ENCODE measurements at places on chromosomes 7 and 10.

- no peak for DNase-seq
Measured at GRCh38 chr10:132407846-132408278, 10.9 kb downstream of the PWWP2B start.

- no peak for DNase-seq
Measured at GRCh38 chr10:114245121-114245791, 6.2 kb downstream of the VWA2 start.

- peak; percentile 19 for DNase-seq
Measured at GRCh38 chr10:55500931-55501559, 700.0 kb upstream of the PCDH15 start.

DNA sequence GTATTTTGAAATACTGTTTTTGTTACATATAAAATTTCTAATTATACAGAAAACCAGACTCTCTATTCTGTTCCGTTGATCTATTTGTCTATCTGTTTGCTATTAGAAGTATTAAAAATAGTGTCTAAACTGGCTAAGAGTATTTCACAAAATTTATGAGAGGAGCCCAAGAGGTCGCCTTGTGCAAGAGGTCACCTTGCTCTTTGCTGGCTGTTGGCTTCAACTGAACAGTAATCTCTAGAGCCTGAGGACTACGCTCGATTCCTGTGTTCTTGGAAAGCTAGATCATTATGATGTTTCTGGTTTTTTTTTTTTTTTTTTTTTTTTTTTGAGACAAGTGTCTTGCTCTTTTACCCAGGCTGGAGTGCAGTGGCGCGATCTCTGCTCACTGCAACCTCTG lies 428.6 kb downstream of the LRMDA start:
- DNase-seq: no peak

- DNase-seq: no peak
Measured at GRCh38 chr7:103011650-103012049, 62.9 kb downstream of the FBXL13 start.

DNA sequence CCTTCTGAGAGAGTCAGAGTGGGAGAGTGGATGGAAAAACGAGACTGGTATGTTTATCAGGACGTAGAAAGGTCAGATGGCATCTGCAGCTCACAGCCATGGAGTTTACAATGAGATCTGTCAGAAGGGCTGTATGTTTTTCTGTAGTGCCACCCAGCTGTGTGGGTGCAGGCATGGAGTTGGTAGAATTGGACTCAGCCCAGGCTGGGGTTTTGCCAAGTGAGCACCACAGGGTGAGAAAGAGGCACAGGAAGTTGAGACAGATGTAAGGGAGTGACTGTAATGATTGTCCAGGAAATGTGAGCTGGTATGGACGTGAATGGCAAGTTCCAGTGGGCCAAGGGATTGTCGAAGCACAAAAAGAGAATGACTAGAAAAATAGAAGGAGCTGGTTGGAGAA lies 9.1 kb upstream of the ZYX start:
- no peak for DNase-seq

- no peak for DNase-seq
Measured at GRCh38 chr7:151717918-151718317, 159.0 kb downstream of the PRKAG2 start.

- no peak for DNase-seq
Measured at GRCh38 chr7:3057066-3057420, 13.4 kb upstream of the CARD11 start.

DNA sequence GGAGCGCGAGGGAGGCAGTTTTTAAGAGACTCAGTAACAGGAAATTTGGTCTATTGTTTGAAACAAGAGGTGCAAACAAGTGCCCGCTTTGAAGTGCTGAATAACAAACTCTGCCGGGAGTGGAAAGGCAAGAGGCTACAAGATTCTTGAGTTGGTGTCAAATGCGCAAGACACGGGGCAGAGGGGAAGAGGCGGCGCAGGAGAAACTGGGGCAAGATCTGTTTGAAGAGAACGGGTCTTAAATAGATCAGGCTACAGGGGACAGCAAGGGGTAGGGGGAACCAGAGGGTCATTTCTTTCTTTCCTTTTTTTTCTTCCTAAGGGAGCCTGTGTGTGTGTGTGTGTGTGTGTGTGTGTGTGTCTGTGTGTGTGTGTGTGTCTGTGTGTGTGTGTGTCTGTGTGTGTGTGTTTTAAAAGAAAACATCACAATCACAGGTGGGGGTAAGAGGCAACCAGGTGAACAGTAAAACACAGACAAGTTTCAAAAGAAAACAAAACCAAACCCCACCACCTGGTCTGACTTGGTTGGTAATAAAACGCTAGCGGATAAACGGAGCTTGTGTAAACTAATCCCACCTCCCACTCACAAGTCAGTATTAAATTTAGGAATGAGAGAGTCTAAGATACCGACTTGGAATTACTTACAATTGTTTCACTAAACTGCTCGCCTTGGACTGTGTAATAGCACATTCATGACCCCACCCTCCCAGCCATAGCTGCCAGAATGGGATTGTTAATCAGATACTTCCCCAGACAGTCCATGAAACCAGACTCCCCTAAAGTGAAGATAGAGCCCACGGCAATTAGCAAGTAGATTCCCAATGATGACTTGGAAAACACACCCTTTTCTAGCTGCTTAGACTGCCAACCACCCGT lies 13.1 kb upstream of the CUX1 start:
- DNase-seq: no peak

DNA sequence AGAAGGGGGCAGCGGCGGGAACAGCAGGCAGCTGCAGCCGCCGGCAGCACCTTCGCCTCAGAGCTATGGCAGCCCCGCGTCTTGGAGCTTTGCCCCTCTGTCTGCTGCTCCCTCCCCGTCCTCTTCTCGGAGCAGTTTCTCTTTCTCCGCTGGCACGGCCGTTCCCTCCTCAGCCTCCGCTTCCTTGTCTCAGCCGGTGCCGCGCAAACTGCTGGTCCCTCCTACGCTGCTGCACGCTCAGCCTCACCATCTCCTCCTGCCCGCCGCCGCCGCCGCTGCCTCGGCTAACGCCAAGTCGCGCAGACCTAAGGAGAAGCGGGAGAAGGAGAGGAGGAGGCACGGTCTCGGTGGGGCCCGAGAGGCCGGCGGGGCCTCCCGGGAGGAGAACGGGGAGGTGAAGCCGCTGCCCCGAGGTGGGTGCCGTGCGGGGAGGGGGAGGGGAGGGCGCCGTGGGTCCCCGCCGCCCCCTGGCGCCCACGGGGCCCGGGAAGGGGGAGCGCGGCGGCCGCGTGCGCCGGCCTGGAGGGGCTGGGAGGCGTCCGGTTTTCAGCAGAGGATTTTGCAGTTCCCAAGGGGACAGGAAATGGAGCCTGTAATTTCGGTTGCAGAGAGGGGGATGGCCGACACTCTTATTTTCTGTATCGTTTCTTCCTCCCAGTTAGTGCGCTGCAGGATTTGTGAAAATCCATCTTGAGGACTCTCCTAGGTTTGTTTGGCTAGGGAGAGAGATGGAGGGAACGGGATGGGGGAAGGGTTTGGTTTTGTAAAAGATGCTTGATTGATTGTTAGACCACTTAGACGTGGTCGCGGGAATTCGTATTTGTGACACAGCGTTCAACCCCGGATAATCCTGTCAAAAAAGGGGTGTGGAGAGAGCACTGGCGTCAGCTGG lies 630 bp downstream of the RSBN1L start:
- DNase-seq: peak; percentile 55

DNA sequence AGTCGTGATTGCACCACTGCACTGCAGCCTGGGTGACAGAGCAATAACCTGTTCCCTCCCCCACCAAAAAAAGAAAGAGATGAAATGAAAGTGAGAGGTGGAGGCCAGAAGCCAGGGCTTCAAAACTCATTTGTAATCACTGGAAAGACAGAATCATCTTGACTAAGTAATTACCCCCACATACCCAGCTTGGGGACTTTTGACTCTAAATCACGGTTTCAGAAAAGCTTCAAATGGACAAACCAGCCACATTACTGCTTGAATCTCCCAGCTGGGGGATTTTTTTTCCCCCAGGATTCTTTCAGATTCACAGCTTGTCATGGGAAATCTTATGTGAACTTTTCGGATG lies 361.0 kb downstream of the FRMD4A start:
- no peak for DNase-seq

DNA sequence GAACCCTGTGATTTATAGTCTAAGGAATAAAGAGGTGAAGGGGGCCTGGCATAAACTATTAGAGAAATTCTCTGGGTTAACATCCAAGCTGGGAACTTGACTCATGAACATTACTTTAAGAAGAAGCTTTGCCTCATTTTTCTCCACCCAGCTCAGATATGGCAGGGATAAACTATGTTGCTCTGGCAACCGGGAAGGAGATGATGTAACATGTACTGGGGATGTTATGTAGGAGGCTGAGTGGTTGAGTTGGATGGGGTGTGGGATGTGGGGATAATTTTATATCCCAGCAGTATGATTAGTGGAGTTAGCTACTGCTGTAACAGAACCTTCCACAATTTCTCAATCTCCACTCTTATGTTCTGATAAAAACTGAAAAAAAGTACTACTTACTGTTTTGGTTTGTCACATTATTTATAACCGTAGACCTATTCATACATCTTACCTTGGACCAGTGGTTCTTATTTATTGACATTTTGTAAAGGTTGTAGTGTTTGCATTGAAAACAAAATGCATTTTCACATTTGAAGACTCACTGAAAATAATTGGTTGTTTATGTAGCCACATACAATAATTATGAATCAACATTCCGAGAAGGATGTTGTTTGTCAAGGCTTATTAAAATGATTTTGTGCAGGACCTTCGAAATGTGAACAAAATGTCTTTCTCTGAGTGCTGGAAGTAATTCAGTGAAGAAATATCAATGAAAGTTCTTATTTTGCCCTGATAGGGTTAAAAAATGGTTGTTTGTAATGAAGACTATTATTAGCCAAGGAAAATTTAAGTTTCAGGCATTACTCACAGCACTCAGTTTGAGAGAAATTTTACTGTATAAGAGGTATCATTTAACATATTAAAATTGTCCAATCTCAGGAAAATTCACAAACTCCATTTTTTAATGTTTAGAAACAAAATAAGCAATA lies 1.3 kb downstream of the OR2F2 start:
- peak; percentile 63 for DNase-seq

DNA sequence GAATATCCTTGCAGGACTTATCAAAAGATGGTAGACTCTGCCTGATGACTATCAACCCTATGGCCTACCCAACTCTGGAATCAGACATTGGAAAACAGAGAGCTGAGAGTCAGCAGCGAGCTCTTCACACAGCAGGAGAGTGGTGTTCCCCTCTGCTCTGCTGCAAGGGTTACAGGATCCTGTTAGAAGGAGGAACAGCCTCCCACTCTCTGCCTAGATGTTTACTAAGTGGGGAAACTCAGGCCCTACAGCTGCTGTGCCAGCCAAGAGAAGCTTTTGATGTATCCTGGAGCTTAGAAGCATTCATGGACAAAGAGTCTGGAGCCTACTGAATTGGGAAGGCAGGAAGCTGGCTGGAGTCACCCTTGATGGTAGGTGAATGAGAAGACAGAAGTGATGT lies 104.6 kb downstream of the ABLIM1 start:
- no peak for DNase-seq

DNA sequence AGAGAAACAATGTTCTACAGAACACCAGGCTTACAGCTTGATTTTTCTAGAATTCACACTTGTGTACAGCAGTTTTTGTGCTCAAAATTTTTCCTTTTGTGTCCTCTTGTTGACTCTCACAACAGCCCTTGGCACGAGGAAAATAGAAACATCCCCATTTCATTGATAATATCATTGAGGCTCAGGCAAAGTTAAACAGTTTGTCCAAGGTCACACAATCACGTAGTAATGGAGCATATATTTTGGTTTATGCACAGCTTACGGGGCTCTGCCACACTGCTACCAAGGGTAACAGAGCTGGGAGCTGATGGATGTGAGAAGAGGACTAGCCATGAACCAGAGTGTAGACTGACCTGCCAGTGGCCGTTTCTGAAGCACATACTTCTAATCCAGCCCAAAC lies 292.0 kb downstream of the FZD1 start:
- no peak for DNase-seq

DNA sequence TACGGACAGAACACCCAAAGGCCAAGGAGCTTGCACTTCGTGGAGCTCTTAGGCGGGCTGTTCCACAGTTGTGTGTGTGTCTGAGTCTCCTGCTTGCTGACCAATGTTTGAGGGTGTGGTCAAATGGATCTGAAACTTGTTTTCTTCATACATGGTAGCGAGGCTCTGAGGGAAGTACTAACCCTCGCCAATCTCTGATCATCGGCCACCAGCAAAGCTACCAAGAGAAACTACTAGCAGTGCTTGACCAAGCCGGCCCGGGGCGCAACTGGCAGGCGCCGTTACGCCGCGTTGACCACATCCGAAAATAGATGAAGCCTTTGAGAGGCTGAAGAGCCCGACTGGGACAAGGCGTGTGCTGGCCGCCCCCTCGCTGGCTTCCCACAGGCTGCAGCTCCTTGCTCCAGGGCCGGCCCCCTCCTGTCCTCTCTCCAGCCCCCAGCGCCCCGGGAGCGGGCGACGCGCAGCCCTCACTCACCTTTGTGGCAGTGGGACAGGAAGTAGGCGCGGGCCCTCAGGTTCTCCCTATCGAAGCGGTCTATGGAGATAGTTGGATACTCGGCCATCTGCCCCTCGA lies 384 bp downstream of the DCLRE1C start:
- peak; percentile 35 for DNase-seq

DNA sequence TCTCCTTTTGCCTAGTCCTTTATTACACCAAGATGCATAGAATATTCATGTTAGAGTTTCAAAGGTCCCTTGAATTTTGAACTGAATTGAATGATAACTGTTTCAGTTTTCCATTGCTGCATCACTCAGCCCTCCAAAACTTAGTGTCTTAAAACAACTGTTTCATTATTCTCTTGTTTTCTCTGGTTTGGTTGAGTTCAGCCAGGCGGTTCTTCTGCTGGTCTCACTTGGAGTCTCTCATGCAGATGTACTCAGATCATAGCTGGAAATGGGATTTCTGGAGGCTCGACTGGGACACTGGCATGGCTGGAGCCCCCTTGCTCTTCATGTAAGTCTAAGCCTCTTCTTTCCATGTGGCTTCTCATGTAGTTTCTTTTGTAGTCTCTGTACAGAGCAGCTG lies 107.2 kb upstream of the MKI67 start:
- DNase-seq: no peak

DNA sequence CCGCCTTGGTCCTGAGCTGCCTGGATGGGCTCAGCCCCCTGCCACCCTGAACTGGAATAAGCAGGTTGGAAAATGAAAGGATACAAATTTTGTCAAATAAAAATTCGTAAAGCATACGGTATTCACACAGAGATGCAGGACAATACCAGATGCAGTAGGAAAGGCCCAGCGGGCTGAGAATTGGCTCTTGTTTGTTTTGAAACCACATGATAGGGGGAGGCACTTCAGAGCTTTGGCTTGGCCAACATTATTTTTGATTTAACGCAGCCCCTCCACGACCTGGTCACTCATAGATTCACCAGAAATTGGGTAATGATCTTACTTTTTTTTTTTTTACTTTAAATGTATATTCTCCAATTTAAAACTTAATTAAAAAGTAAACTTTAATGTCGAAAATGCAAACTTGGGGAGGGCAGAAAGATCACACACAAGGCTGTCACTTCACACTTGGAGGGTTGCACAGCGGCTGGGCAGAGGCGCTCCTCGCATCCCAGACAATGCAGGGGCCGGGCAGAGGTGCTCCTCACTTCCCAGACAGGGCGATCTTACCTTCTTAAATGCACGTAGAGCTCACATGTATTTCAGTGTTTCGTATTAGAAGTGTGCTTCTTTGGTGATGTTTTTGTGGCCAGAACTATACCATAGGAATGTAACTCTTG lies 17.8 kb upstream of the INSIG1 start:
- DNase-seq: no peak

Measured in fibroblast of skin of right quadriceps (primary cell).